ENCODE measurements at places on chromosomes 3 and 15. TPM values are rescaled to one million over a fixed set of nuclear protein-coding genes. Genes with fewer than 3 reads are reported as not detected.
A peak's percentile ranks its signal among the peaks of the same experiment; 100 is the strongest.

The TRPM1 gene
- not detected for total RNA-seq

The ZIC4 gene
- total RNA-seq, result not detected

The SLCO3A1 gene
- 12.1 TPM for total RNA-seq

The C3orf20 gene
- not detected for total RNA-seq

The PLCB2 gene
- 7.4 TPM for total RNA-seq

The SUSD5 gene
- total RNA-seq, result 4.5 TPM

The SOX14 gene
- total RNA-seq, result 0.57 TPM

The TERC gene
- 14.1 TPM for total RNA-seq

The ZNF280D gene
- 6.1 TPM for total RNA-seq

The PXK gene
- total RNA-seq, result 3.4 TPM

The DCLK3 gene
- 1.4 TPM for total RNA-seq

The SLC12A1 gene
- total RNA-seq, result 0.04 TPM

DNA sequence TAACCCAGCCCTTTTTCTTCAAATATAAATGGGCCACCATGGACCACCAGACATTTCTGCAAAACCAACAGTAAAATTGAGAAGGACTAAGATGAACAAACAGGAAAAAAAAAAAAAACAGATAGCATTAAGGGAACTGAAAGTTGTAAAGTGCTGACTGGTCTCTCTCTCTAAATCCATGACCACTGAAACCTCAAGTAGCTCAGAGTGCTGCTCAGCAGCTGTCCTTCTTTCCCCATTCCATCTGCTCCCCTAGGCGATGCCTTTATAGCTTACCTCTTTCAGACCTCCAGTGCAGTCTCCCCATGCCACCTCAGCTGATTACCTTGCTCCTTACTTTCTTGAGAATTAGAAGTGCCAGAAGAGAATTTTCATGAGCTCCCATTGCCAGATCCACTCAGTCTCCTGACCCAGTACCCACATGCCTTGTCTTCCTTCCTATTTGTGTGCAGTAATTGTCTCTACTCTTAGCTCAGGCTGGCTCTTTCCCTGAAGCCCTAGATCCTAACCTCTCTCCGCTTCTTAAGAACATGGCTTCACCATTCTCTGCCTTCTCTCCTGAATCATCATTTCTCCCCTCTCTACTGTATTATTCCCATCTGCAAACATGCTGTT is 23.9 kb upstream of the XIRP1 start:
- H3K36me3 ChIP-seq, result no peaks in the 10 kb centered on the region
- no peak overlapping the region for H3K4me3 ChIP-seq
- no peaks in the 10 kb centered on the region for H3K27me3 ChIP-seq
- peaks cover 4% of the 10 kb centered on the region for H3K4me1 ChIP-seq

GRCh38 chr15:47157827-47158226 is 559.5 kb upstream of the SEMA6D start:
- no peaks in the 10 kb centered on the region for H3K36me3 ChIP-seq
- no peak for DNase-seq
- H3K27me3 ChIP-seq, result no peaks in the 10 kb centered on the region
- H3K4me3 ChIP-seq, result no peak overlapping the region

DNA sequence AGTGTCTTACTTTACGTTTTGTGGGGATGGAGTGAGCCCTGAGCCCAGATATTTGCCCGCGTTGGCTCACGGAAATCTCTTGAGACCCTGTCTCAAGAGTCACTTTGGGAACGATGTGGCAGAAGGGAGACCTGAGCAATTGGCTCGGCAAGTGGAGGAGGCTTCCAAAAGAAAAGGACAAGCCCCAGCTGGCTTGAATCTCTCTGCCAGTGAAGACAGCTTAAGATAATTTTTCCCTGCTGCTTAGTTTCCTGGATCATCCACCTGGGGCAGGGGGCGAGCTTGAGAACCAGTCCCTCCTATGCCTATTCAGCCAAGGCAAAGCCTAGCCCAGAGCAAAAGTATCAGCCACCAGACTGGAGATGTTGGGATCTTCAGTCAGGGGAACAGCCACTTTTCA is 708 bp downstream of the SEC22A start:
- H3K4me3 ChIP-seq, result peak overlapping the region; percentile 96
- peaks cover 5% of the 10 kb centered on the region for H3K4me1 ChIP-seq
- H3K27me3 ChIP-seq, result no peaks in the 10 kb centered on the region
- no peak overlapping the region for H3K27ac ChIP-seq

GRCh38 chr3:71087143-71088018 is 496.1 kb downstream of the FOXP1 start:
- DNase-seq, result no peak
- no peaks in the 10 kb centered on the region for H3K27me3 ChIP-seq
- no peaks in the 10 kb centered on the region for H3K36me3 ChIP-seq
- no peak overlapping the region for H3K27ac ChIP-seq
- no peak overlapping the region for H3K4me3 ChIP-seq

DNA sequence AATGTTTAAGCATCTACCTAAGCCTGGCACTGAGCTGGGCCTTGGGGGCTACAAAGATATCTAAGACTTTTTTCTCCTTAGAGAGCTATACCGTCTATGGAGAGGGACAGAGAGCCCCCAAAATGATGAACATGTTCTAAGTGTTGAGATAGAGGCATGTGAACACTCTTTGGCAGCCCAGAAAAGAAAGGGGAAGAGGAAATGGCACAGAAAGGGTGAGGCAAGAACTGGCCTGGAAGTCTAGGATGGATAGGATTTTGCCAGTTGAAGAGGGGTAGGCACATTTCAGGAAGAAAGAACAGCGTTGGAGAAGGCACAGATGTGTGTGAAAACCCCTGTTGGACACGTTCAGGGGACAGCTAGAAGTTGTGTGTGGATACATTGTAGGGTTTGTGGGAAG is 276.2 kb upstream of the LRRFIP2 start:
- peak overlapping the region; percentile 1 for H3K4me3 ChIP-seq
- no peak for DNase-seq
- no peaks in the 10 kb centered on the region for H3K4me1 ChIP-seq
- H3K27me3 ChIP-seq, result peaks cover 9% of the 10 kb centered on the region

GRCh38 chr3:127438951-127439350 is 151.1 kb upstream of the PRR20G start:
- no peak overlapping the region for H3K4me3 ChIP-seq
- H3K36me3 ChIP-seq, result no peaks in the 10 kb centered on the region
- H3K27me3 ChIP-seq, result no peaks in the 10 kb centered on the region
- no peaks in the 10 kb centered on the region for H3K4me1 ChIP-seq
- DNase-seq, result peak; percentile 16
- H3K27ac ChIP-seq, result no peak overlapping the region

DNA sequence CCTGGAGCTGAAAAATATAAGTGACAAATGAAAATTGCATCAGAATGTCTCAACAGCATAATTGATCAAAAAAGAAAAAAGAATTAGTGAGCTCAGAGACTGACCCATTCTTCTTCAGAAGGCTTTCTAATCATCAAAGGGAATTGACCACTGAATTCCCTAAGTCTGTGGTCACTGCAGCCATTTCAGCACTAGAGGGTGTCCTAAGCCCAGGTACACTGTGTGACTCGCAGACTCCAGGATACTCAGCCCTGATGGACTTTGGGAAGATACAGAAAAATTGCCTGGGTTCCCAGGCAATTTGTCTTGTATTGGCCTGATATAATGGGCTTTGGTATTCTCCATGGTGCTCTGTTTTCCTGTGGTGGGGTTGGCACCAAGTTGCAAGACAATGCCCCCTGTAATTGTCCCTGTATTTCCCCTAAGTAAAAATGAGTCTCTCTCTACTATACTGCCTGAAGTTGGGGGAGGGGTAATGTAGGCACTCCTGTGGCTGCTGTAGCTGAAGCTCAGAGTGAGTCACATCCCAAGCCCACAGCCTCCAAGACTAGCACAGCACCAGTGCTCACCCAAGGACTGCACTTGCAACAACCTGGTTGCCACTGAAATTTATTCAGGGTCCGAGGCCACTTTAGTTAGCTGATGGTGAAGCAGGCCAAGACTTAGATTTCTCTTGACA is 256.0 kb upstream of the STAC start:
- DNase-seq, result peak; percentile 72
- no peak overlapping the region for H3K27ac ChIP-seq
- H3K27me3 ChIP-seq, result no peaks in the 10 kb centered on the region
- H3K4me1 ChIP-seq, result no peaks in the 10 kb centered on the region
- no peaks in the 10 kb centered on the region for H3K36me3 ChIP-seq
- no peak overlapping the region for H3K4me3 ChIP-seq

GRCh38 chr3:38647217-38647970 is 2.1 kb downstream of the SCN5A start:
- no peak overlapping the region for H3K4me3 ChIP-seq
- H3K36me3 ChIP-seq, result no peaks in the 10 kb centered on the region
- no peaks in the 10 kb centered on the region for H3K4me1 ChIP-seq
- no peak overlapping the region for H3K27ac ChIP-seq

DNA sequence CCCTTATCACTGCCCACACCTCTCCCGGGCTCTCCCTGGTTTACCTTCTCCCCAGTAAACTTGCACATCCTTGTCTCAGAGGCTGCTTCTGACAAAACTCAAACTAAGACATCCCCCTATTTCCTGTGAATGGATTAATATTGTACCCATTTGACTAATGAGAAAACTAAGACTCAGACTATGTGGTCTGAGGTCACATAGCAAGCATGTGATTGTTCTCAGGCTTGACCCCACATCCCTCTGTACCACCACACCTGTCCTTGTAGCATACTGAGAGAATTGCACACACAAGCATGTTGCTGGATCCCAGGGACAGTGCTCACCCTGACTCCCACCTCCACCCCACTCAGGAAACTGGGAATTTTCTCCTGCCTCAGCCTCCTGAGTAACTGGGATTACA is 90.7 kb upstream of the HES1 start:
- H3K27ac ChIP-seq, result no peak overlapping the region
- H3K27me3 ChIP-seq, result no peaks in the 10 kb centered on the region
- H3K4me3 ChIP-seq, result no peak overlapping the region
- no peaks in the 10 kb centered on the region for H3K36me3 ChIP-seq
- no peaks in the 10 kb centered on the region for H3K4me1 ChIP-seq
- no peak for DNase-seq

- H3K27me3 ChIP-seq, result no peaks in the 10 kb centered on the region
- DNase-seq, result no peak
- no peaks in the 10 kb centered on the region for H3K36me3 ChIP-seq
- H3K4me3 ChIP-seq, result no peak overlapping the region
- H3K27ac ChIP-seq, result no peak overlapping the region
Observed at GRCh38 chr3:133136114-133137041, 98.2 kb downstream of the TMEM108 start.

DNA sequence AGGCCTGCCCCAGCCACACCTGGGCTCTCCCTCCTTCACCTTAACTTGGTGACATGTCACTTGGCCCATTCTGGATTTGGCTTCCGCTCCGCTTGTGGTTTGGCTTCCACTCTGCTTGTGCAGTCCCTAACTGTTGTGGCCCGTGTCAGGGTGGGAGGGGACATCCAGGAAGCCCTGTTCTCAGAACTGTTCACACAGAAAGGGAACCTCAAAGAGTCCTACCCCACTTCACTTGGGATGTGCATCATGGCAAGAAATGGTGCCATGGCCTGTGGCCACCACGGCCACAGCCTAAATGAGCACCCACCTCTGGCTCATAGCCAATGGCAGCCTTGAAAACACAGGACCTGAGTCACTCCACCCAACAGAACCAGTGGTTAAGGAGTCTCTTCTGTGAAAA is 63.4 kb downstream of the CYP19A1 start:
- no peak overlapping the region for H3K27ac ChIP-seq
- H3K27me3 ChIP-seq, result no peaks in the 10 kb centered on the region
- H3K4me1 ChIP-seq, result no peaks in the 10 kb centered on the region
- no peak for DNase-seq

- H3K36me3 ChIP-seq, result no peaks in the 10 kb centered on the region
- H3K4me3 ChIP-seq, result no peak overlapping the region
Observed at GRCh38 chr15:101198800-101199199, 53.0 kb downstream of the CHSY1 start.

DNA sequence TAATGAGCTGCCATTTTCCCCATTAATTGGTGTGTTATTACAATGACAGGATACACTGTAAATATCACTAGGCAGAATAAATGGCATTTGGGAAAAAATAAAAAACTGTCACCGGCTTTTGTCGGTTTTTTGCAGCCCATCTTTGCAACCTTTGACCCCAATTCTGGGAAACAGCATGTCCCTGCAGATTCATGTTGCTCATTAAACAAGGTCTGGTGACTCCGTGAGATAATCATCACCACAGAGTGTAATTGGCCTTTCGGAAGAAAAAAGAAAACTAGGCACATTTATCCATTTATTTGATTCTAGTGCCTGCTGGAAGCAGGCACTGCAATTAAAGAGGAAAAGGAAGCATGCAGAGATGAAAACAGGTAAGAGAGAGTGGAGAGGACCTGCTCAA is 64.5 kb downstream of the TRAT1 start:
- no peaks in the 10 kb centered on the region for H3K36me3 ChIP-seq
- peaks cover 3% of the 10 kb centered on the region for H3K4me1 ChIP-seq
- no peak overlapping the region for H3K4me3 ChIP-seq
- no peaks in the 10 kb centered on the region for H3K27me3 ChIP-seq

- no peaks in the 10 kb centered on the region for H3K4me1 ChIP-seq
- H3K27ac ChIP-seq, result no peak overlapping the region
- DNase-seq, result no peak
- H3K36me3 ChIP-seq, result no peaks in the 10 kb centered on the region
- H3K4me3 ChIP-seq, result no peak overlapping the region
Observed at GRCh38 chr3:151864423-151865101, 8.9 kb upstream of the SUCNR1 start.

DNA sequence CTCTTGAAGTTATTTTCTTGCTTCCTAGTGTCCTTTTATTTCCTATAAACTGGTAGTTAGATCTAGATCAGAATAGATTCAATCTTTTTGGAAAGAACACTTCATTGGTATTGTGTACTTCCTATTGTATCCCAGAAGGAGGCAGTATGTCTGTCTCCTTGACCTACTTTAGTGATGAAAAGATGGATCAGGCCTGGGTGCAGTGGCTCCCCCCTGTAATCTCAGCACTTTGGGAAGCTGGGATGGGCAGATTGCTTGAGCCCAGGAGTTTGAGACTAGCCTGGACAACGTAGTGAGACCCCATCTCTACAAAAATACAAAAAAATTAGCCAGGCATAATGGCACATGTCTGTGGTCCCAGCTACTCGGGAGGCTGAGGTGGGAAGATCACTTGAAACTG is 12.0 kb downstream of the BSN start:
- H3K4me1 ChIP-seq, result no peaks in the 10 kb centered on the region
- no peak for DNase-seq
- no peaks in the 10 kb centered on the region for H3K36me3 ChIP-seq
- H3K27me3 ChIP-seq, result no peaks in the 10 kb centered on the region

GRCh38 chr3:46468753-46469600 is 4.3 kb upstream of the LTF start:
- no peak overlapping the region for H3K27ac ChIP-seq
- no peak overlapping the region for H3K4me3 ChIP-seq
- peak; percentile 7 for DNase-seq
- no peaks in the 10 kb centered on the region for H3K36me3 ChIP-seq
- no peaks in the 10 kb centered on the region for H3K27me3 ChIP-seq
- H3K4me1 ChIP-seq, result no peaks in the 10 kb centered on the region

- DNase-seq, result peak; percentile 70
- peak overlapping the region; percentile 31 for H3K4me3 ChIP-seq
- H3K36me3 ChIP-seq, result peaks cover 1% of the 10 kb centered on the region
- no peak overlapping the region for H3K27ac ChIP-seq
Observed at GRCh38 chr15:78808550-78808949, 2.7 kb downstream of the ADAMTS7 start.

- H3K4me1 ChIP-seq, result no peaks in the 10 kb centered on the region
- no peak for DNase-seq
- no peaks in the 10 kb centered on the region for H3K27me3 ChIP-seq
- no peak overlapping the region for H3K4me3 ChIP-seq
- no peak overlapping the region for H3K27ac ChIP-seq
- no peaks in the 10 kb centered on the region for H3K36me3 ChIP-seq
Observed at GRCh38 chr15:35136321-35137189, 51.5 kb upstream of the NANOGP8 start.

GRCh38 chr15:99745370-99746086 is 12.3 kb upstream of the LYSMD4 start:
- H3K36me3 ChIP-seq, result no peaks in the 10 kb centered on the region
- no peak overlapping the region for H3K27ac ChIP-seq
- DNase-seq, result no peak
- H3K27me3 ChIP-seq, result no peaks in the 10 kb centered on the region
- H3K4me1 ChIP-seq, result no peaks in the 10 kb centered on the region
- no peak overlapping the region for H3K4me3 ChIP-seq

Data from H9 (cell line).